NCI-H774 (cell line): ENCODE measurements at places on chromosomes 3 and 15.

DNA sequence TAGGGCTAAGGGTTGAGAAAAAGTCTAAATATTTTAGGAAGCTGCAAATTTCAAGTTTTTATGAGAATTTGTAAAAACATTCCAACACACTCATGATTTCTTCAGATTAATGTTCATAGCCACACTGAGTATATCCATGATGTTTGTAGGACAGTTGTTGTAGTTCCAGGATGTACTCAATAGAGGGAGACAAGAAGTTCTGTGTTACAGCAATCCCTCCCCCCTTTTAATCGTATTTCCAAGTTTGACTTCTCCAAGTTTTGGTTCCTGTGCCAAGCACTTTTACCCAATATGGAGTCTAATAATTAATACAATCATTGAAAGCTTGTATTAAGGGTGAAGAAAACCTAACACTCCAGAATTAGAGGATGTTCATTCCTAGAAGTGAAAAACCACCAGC lies 143.4 kb downstream of the FEZF2 start:
- no peak for DNase-seq

GRCh38 chr3:108931035-108931434 lies 22.6 kb downstream of the GUCA1C start:
- no peak for DNase-seq

DNA sequence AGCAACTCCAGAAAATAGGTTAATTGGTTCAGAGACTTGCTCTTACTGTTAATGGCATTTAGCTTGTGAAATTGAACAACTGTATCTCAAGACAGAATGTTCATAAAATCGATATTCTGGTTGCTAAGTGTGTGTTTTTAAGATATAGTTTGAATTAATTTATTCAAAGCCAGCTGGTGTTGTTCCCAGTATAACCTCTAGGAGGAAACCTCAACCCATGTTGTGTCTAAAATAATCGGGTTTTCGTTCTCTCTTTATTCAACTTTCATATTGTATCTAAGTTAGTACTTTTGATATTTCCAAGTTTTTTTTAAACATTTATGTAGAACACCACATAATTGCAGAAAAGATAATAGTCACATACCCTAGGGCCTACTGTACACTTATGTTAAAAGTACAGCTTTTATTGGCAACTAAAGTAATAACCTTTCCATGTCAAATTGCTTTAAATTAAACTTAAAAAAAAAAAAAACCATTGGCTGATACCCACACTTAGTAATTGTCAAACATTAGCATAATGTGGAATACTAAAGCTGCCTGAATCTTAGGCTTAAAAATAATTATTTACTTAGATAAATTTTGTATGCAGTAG lies 90.9 kb downstream of the SAMMSON start:
- no peak for DNase-seq

- no peak for DNase-seq
Observed at GRCh38 chr15:100725121-100726069, 123.0 kb downstream of the ASB7 start.

- no peak for DNase-seq
Observed at GRCh38 chr3:37963016-37963415, 27.6 kb upstream of the VILL start.

- no peak for DNase-seq
Observed at GRCh38 chr15:77764095-77764494, 131.4 kb upstream of the LINGO1 start.

DNA sequence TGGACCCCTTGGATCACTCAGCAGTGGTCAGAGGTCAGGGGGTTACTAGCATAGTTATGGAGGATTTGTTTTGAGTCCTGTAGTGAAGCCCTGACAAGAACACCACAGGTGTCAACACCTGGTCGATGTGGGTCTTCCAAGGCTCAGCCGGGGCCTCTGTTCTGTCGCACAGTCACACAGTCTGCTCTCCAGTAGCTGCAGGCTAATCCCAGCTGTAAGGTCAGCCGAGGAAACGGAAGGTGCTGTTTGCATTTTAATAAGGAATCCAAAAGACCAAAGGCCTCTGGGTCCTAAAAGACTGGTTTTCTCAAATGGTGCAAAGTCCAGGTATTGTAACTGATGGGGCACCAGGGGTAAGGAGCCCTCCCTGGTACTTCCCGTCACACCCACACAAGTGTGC lies 71.7 kb downstream of the RPLP1 start:
- no peak for DNase-seq

GRCh38 chr3:23019596-23020300 lies 183.4 kb upstream of the UBE2E2 start:
- no peak for DNase-seq

DNA sequence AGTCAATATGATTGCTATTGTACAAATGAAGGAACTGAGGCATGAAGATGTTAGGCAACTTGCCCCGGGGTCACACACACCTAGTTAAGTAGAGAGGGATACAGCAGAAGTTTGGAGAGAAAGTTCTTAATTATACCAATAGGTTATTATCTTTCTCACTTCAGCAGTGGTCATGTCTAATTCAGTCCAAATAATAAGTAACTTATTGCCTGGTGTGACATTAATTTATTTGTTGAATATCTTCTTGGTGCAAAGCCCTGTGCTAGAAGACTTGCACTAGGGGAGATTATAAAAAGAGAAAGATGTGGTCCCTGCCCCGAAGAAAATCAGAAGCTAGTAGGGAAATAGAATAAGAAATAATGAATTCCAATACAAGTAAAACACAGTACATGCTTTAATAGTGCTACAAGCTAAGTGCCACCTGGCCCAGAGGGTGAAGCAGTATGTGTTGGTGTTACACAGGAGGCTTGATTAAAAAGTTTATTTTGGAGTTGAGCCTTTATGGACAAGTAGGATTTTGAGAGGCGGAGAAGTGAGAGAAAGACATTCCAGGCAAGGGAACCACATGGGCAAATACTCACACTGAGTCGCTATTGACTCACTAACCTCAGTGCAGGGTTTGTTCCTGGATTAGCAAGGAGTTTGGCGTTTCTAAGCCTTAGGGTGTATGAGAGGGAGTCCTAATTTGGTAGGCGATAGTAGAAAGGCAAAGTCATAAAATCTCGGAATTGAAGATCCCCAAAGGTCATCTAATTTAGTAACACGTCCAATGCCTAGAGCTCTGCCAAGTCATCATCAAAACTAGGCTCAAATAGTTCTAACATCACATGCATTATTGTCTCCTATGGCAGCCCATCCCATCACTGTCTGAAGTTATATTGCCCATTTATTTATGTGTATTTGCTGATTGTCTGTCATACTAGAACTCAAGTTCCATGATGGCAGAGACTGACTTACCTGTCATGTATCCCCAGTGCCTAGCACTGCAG lies 19.2 kb upstream of the GSK3B start:
- DNase-seq, result no peak

- no peak for DNase-seq
Observed at GRCh38 chr15:77564938-77565337, 67.8 kb downstream of the LINGO1 start.

GRCh38 chr15:61769557-61769956 lies 290.7 kb downstream of the VPS13C start:
- no peak for DNase-seq

- no peak for DNase-seq
Observed at GRCh38 chr15:39546842-39547241, 34.0 kb upstream of the THBS1 start.

DNA sequence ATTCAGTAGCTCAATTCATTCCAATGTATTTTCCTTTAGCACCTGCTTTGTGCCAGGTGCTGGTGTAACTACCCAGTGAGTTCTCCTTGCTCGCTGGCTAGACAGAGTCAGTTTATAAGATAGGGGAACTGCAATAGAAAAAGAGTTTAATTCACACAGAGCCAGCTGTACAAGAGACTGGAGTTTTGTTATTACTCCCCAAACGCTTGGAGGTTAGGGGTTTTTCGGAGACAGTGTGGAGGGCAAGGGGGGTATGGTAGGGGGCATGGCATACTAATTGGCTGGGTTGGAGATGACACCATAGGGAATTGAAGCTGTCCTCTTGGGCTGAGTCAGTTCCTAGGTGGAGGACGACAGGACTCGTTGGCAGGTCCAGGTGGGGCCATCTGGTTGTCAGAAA lies 5.4 kb upstream of the CFAP91 start:
- DNase-seq, result no peak

GRCh38 chr3:107346564-107346963 lies 30.7 kb upstream of the CCDC54 start:
- no peak for DNase-seq

DNA sequence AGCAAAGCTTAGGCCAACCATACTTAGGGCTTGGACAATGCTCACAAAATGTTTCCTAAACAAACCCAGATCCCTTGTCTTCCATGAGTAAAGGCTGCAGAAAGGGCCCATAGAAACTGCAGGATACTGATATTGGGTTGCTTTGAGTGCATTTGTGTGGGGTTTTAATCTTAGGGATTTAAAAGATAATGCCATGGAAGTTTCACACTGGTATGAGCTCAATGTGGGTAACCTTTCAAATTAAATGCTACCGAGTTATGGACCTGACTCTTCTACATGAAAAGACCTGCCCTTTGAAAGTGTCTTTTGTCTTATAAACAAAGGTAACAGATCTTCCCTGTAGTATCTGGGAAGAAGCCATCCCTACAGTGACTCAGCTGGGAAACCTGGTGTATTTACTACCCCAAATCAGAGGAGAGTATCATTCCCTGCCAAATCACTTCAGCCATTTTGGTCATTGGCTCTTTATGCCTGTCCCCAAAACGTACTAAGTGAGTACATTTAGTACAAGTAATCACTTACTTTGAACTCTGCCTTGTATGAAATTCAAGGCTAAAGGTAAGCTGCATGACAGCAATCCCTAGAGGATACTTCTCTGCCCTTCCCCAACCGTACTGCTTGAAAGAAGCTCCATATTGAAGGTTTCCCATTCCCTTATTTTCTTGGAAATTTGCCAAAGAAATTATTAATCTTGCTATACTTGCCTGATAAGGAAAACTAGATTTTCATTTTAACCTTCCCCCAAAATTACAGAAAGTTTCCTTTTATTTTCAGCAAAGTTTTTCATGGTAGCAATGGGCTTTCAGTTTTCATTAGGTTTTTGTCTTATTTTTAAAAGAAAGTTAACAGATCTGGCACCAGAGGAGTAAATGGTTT lies 7.2 kb downstream of the TM4SF1 start:
- no peak for DNase-seq

- no peak for DNase-seq
Observed at GRCh38 chr15:95295896-95296625, 1034.4 kb upstream of the NR2F2 start.

- DNase-seq, result no peak
Observed at GRCh38 chr3:44939581-44940036, 36.4 kb downstream of the ZDHHC3 start.

DNA sequence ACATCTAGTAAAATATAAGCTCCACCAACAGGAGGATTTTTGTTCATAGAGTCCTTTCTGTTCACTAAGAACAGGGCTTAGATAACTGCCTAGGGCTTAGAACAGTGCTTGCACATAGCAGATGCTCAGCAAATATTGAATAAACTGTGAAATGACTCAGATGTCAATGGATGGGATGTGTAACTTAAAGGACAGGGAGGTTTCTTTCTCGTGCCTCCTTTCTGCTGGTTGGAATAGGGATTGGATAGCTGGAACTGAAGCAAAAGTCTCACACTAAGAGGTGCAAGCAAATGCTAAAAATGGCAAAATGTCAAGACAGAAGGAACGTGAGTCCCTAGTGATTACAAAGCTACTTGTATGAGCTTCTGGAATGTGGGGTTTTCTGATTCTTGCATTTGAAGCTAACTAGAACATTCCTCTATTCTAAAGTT lies 392.8 kb upstream of the WNT5A start:
- DNase-seq, result no peak

- no peak for DNase-seq
Observed at GRCh38 chr3:11392014-11392859, 120.0 kb downstream of the ATG7 start.

DNA sequence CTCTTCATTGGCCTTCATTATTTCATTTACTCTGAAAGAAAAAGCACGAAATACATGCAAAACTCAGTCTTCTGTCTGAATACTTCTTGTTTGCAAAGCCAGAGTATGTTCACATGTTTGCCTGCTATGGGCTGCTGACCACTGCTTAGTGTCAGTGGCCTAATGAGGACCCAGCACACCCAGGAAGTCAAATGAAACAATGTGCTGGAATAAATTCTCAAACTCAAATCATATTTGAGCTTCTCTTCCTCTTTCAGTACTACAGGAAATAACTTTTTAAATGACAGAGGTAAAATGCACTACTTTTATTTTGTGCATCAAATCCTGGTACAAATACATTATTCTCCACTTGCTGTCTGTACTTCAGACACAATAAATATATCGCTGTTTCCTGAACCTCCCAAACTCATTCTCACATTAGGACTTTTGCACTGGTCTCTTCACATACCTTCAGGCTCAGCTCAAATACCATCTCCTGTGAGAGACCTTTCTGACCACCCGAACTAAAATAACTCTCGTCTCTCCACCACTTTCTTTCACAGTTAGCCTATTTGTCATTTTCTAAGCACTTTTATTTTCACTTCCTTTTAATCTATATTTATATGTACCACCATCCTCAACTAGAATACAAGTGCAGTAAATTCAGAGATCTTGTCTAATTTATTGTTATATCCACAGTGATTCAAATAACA lies 176.8 kb downstream of the TUSC7 start:
- DNase-seq, result no peak

- DNase-seq, result no peak
Observed at GRCh38 chr3:65173841-65174240, 486.0 kb upstream of the ADAMTS9 start.

DNA sequence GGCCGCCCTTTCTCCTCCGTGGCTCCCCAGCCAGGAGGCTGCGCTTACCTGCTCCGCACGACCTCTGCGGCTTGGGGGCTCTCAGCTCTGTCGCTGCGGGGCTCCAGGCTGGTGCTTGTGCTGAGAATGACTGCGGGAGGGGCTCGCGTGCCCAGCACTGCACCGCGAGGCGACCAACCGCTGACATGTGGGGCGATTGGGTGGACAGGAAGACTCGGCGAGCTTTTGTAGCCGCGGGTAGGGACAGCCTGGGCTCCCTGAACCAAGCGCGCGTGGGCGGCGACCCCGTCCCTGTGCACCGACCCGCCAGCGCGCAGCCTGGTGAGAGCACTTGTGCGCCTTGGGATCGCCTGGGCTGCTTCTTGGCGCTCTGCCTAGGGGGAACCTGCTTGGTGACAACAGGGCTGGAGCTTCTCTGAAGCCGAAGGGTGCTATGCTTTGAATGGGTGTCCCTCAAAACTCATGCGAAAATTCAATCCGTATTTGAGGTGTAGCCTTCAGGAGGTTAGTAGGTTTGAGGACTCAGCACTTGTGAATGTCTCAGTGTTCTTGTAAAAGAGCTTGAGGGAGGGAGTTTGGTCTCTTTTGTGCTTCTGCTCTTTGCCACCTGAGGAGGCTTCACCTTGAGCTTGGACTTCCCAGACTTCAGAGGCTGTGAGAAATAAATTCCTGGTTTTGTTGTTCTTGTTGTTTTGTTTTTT lies 50.4 kb downstream of the IL12A start:
- no peak for DNase-seq
